NCI-H226 (cell line): ENCODE measurements at places on chromosomes 12 and 14.

- no peak for DNase-seq
Observed at GRCh38 chr12:97276661-97277429, 185.8 kb upstream of the RMST start.

- no peak for DNase-seq
Observed at GRCh38 chr14:88168498-88169165, 154.4 kb downstream of the KCNK10 start.

GRCh38 chr12:113208041-113208934, 13.0 kb upstream of the TPCN1 start:
- DNase-seq, result no peak

- no peak for DNase-seq
Observed at GRCh38 chr12:130169256-130169655, 7.0 kb downstream of the FZD10 start.

- no peak for DNase-seq
Observed at GRCh38 chr14:38107216-38107631, 100.5 kb upstream of the SSTR1 start.

DNA sequence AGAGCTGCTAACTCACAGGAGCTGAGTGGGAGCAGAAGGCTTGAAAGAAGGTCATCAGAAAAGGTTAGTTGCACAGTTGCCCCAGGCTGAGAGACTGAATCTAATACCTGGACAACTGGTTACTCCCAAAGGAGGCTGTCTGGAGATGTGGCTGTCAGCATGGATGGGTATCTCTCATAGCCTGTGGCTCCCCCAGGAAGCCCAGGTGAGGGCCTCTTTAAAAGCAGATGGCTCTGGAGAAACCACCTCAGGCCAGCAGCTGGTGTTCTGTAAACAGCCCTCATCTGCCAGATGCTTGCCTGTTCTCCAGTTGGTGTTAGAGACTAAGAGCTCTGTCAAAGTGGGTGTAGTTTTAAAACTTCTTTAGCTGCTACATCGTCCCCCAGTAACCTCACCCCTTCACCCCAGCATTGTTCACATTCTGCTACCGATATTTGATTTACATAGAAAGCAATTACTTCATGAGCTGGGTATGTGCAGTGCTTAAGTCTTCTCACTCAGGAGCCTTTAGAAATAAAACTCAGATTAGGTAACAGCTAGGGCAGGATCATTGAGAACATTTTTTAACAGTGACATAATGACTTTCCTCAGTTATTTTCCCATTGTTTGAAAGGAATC, 25.8 kb downstream of the DACT1 start:
- peak; percentile 96 for DNase-seq
